Activated naive CD4-positive, alpha-beta T cell treated with anti-CD3 and anti-CD28 coated beads for 36 hours (primary cell): ENCODE measurements at places on chromosomes 7 and 10. TPM values are rescaled to one million over a fixed set of nuclear protein-coding genes. Genes with fewer than 3 reads are reported as not detected.
A peak's percentile ranks its signal among the peaks of the same experiment; 100 is the strongest.

DNA sequence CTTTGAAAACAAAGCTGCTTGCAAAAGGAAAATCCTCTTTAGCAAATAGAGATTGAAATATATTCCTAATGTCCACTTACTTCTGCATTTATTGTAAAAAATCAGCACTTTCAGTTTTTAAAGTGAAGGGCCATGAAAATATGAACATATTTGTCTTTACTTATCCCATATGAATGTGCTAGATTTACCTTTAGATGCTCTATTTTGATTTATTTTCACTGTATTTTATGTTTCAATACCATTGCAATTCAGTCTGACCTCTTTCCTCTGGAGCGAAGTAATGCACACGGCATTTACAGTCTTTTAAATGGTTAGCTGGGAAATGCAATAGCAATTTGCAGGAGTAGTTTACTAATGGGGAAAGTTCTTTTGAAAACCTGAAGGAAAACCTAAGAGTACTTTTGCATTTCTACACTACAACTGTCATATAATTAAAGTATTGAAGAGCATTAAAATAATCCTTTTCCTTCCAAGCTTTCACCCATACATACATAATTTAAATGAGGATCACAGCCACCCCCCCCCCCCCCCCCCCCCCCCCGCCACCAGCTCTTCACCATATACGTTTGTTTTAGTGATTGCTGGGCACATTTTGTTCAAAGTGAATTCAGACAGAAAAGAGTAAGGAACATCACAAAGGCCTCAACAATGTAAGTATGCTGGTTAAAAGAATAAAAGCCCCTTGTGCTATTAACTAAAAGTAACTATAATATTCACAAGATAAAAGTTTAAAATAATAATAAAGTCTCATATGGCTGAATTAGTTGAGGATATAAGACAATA lies 3.5 kb downstream of the SKIDA1 start:
- DNase-seq = no peak

- no peak for DNase-seq
Measured at GRCh38 chr10:129328546-129328945, 138.5 kb upstream of the MGMT start.

DNA sequence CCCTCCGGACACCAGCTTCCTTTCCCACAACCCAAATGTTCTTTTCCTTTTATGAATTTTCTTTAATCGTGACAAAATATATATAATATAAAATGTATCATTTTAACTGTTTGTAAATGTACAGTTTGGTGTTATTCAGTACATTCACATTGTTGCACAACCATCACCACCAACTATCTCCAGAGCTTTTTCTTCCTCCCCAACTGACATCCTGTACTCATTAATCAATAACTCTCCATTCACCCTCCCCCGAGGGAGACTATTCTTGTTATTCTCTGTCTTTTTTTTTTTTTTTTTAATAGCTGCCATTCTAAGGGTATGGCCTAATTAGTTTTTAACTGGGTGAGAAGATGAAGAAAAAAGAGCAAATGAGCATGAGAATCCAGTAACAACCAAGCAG lies 30.6 kb upstream of the ITGB1 start:
- DNase-seq = no peak

DNA sequence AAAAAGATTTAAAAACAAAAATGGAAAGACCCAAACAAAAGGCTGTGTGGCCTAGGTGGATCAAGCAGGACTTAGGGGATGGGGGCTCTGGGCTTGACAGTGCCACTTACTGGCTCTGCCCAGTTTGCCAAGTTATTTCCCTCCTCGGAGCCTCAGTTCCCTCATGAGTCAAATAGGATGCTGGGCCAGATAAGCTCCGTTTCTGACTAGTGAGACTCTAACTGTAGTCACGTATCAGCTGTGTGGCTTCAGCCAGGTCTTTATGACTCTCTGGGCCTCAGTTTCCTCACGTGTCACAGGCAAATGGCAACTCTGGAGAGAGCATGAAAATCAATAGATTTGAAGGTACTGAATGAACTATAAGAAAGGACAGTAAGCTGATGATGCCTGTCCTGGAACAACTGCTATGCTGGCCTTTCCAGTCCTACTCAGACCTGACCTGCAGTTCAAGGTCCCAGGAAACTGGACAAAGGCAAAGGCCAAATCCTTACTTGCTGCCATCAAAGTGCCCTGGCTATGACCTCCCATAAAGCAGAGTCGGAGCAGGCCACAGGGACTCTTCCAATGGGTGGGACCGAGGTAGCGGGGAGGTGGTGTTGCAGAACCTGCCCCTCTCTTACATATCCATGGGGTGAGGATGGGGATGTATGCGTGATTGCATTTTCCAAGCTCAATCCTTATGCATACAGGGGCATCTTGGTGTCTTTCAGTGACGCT lies 27.0 kb downstream of the FAM53B start:
- no peak for DNase-seq

DNA sequence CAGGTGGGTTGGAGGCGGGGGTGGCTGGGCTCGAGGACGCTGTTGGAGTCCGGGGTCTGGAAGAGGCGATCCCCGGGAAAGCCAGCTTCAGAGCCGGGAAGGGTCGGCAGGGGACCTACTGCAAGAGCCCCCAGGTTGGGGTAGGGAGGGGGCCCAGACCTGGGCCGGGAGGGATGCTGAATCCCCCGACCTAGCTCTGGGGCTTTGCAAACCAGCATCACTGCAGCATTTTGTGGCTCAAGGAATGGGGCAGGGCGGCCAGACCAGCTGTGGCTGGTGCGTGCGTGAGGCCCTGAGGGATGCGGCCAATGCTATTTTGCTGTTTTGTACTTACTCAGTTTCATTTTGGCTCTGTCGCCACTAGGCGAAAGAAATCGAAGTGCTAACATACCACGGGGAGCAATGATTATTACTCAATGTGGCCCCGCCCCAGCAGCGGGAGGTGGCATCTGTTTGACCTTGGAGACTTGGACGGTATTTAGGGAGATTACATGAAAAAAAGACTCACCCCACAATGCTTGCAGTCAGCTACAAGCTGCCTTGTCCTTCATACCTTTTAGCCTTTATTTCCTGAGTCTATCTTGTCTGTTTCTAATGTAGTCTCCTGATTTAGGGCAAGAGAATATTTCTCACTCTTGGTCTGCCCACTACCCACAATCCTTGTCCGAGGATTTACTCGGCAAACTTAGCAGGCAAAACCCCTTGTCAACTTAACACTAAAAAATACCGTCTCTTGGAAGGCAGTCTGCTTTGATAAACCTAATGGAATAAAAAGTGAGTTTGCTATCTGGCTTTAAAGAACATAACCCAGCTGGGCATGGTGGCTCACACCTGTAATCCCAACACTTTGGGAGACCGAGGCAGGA lies 16.2 kb downstream of the HSPB1 start:
- peak; percentile 86 for DNase-seq

DNA sequence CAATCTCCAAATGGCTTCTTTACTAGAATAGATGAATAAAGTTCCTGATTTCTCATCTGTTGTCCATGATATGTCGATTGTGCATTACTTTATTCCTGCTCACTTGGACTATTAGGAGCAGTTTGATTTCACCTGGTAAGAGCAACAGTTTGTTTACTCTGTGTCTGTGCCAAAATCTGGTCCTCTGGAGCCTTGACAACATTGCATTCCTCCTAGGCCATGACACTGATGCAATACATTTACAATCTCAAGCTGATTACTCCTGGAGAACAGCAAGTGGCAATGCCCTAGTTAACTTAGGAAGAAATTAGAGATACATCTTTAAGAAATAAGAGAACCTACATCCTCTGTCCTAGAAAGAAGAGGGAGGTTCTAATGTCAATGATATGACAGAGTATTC lies 71.8 kb downstream of the SGCE start:
- no peak for DNase-seq

- no peak for DNase-seq
Measured at GRCh38 chr10:58714409-58714808, 201.7 kb downstream of the BICC1 start.

The AZGP1 gene
- not detected for total RNA-seq

The KCNIP2 gene
- total RNA-seq = 0.79 TPM

The ELN gene
- 0.07 TPM for total RNA-seq
